ENCODE measurements at places on chromosomes 13 and 19. TPM values are rescaled to one million over a fixed set of nuclear protein-coding genes. Genes with fewer than 3 reads are reported as not detected.

Gene GRWD1
- total RNA-seq: 90.6 TPM

- no peak for DNase-seq
Measured at GRCh38 chr19:29702161-29702962, 12.7 kb downstream of the C19orf12 start.

GRCh38 chr13:36710396-36710795, 36.6 kb downstream of the SERTM1 start:
- no peak for DNase-seq

DNA sequence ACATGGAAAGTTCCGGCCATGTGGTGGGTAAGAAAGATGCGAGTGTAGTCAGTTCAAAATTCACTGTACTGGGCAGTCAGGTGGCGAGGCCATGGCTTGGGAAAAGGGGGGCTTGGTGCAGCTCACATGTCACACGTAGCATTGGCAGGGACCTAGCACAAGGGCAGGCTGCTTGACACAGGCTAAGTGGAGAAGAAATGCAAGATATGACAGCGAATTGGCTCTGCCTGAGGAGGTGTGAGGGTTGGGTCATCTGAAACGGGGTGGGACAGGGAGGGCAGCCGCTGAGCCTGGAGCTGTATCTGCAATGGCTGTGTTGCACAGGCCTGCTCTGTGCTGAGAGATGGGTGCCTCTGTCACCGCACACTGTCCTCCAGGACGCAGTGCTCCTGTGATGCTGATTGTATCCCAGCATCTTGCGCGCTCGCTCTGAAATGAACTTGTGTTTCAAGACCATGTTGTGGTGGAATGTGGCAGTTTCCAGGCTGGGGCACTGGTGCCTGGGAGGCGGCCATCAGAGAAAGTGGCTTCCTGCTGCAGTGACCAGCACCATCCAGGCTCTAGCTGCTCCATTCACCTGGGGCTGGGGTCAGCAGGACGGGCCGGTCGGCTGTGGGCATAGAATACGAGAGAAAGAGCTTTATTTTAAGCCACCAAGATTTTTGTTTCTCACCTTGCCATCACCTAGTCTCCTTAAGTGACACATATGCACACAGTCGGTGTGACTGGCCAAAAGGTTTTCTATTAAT, 70.3 kb downstream of the TEX29 start:
- DNase-seq: no peak

GRCh38 chr13:102905905-102906771, 60.3 kb downstream of the ERCC5 start:
- no peak for DNase-seq

All from activated CD4-positive, alpha-beta T cell treated with anti-CD3 and anti-CD28 coated beads, Interleukin-2, amount 10 ng/mL, durations not matched to agents 24 days and 14 days (primary cell).